ENCODE measurements at places on chromosomes 12 and 14.

- DNase-seq = no peak
Observed at GRCh38 chr12:102171951-102172350, 25.7 kb downstream of the PMCH start.

DNA sequence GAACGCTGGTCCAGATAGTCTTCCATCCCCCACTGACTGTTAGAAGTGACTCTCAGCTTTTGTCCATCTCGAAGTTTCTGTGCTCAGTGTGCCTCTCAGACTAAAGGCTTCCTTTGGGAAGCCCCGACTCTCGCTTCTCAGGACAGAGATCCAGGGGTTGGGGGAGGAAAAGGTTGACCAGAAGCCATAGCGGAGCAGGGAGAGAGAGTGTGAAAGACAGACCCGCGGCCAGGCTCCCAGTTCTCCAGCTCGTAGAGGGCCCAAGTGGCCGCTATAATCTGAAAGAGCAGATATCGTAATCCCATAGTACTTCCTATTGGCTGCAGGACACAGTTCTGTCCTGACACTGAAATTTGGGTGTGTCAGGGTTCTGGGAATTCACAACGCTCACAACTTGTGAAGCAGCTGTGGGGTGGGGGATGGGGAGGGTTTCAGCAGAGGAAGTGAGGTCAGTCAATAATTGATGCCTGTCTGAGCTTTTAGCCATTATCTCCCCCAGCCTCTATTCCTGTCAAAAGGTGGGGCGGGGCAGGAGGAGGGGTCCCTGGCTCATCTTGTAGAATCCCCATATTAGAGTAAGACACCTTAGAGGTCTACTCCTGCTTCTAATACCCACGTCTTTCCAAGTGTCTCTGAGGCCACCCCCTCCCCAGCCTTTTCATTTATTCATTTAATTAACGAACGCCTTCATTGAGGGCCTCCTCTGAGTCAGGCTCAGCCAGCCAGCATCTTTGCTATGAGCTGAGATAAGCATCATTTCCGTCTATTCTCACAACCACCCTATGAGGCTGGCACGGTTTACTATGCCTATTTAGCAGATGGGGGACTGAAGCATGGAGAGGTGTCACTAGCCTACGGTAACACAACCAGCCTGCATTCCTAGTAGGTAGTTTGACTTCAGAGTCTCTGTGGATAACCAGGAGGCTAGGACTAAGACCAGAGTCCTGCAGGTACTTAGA lies 1.6 kb upstream of the ACVRL1 start:
- DNase-seq = no peak

DNA sequence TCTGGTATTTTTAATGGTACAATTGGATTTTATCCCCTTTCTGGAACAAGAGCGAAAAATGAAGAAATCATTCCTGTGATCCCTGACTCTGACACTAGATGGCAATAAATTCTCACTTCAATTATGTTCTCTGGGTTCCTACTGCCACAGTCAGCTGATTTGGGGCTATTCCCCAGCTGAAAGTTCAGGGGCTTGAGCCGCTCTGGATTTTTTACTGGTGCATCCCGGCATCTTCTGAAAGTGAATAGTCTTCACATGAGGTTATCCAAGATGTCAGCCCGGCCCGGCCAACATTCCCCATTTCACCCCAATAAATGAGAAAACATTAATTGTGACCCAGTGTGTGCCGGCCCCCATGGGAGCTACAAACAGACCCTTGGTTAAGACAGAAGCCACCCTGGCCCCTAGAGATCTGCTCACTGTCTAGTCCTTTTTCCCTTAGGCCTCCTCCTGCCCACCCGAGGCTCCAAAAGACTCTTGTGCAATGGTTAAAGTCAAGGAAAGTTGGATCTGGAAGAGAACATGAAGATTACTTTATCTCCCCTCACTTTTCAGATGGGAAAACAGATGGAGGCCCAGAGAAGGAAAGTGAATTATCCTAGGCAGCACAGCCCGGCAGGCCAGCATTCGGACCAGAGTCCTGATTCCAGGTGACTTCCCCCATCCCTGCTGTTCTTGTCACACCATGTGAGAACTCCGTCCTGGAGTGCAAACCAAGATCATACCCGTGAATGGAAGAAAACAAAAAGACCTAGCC lies 20.8 kb downstream of the CKAP4 start:
- peak; percentile 56 for DNase-seq

GRCh38 chr12:28711421-28711820 lies 437.7 kb upstream of the FAR2 start:
- DNase-seq = no peak

- DNase-seq = peak; percentile 78
Observed at GRCh38 chr14:104794099-104794498, 1.4 kb downstream of the AKT1 start.

- no peak for DNase-seq
Observed at GRCh38 chr14:59032826-59033225, 155.6 kb upstream of the DAAM1 start.

- no peak for DNase-seq
Observed at GRCh38 chr12:46177025-46177424, 91.8 kb downstream of the SLC38A1 start.

Data from HAP-1 (cell line).